ENCODE measurements at places on chromosomes 4 and X. TPM values are rescaled to one million over a fixed set of nuclear protein-coding genes. Genes with fewer than 3 reads are reported as not detected.

- no peak for DNase-seq
These were observed 29.0 kb upstream of the RAP1GDS1 start for GRCh38 chr4:98232202-98232601.

DNA sequence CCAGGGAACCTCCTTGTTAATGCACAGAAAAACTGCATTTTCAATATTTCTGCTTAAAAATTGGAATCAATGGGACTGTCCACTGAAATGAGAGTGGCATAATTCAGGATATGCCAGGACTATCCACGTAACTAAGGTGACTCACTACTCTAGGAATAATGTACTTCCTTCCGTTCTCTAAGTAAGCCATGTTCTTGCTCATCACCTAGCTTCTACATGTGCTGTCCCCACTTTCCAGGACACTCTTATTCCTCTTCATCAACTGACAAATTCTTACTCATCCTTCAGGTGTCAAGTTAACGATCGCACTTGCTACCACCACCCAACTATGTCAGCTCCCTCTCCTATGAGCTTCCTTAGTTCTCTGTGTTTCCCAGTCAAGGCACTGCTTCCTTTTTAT lies 342.8 kb upstream of the F9 start:
- DNase-seq: no peak

HSFX2 gene
- total RNA-seq: 0.83 TPM

RIBC1 gene
- 2.6 TPM for total RNA-seq

DNA sequence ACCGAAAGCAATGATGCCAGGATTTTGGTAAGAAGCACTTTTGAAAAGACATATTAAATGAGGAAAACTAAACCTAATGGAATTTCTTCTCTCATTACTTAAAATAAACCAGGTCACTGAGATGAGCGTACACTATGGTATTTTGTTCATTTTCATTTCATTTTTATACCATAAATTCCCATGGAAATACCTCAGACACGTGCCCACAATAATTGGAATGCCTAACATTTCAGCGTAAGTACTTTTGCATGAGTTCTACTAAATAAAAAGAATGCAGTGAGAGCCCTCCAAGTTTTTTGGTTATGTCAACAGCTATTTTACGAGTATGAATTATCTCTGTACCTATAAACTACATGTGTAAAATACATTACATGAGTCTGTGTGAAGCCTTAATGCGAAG lies 3.2 kb downstream of the CAMK2D start:
- no peak for DNase-seq
